Forelimb muscle (tissue), 1 donor: ENCODE measurements at places on chromosomes 6 and 20. TPM values are rescaled to one million over a fixed set of nuclear protein-coding genes. Genes with fewer than 3 reads are reported as not detected.

The DCDC2 gene
- polyA plus RNA-seq: 0.06 TPM

The ADGRF4 gene
- not detected for polyA plus RNA-seq

The LPA gene
- not detected for polyA plus RNA-seq

The RPS21 gene
- 1,316 TPM for polyA plus RNA-seq

The SCRT2 gene
- polyA plus RNA-seq: not detected

The SNAI1 gene
- 10.7 TPM for polyA plus RNA-seq

The IL20RA gene
- 30.6 TPM for polyA plus RNA-seq

DNA sequence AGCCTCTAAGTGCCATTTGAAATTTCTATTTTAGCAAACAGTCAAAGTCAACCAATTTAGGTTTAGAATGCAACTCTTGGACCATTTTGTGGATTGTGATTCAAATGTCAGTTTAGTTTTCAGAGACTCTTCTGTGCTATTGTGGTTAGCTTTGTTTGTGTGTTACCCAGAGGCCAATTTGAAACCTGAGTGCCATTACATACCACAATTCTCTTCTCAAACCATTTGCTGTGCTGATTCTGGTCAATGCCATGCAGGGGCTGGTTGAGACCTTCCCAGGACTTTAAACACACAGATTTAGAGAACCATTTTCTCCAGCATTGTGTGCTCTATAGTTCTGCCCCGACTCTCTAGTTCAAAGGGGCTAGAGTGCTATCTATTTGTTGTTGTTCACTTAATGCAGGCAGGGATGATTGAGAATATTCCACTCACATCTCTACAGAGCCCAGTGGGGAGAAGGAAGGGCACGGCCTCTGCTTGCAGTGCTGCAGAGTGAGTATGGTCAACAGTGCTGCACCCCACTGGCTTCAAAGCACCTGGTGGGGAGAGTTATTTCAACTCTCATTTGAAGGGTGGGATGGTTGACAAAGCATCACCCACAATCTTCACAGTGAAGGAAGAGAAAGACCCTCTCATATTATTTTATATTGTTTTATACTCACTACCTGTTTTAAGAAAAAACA lies 738.2 kb downstream of the COL12A1 start:
- DNase-seq: no peak

GRCh38 chr6:90149280-90149679 lies 147.4 kb downstream of the BACH2 start:
- no peak for DNase-seq

- DNase-seq: no peak
These were observed at the start of gene PLEKHG1 for GRCh38 chr6:150599199-150600009. PLEKHG1 (plus strand) TSS chr6:150599885; CDS start chr6:150733682, 133,797 bp downstream.

DNA sequence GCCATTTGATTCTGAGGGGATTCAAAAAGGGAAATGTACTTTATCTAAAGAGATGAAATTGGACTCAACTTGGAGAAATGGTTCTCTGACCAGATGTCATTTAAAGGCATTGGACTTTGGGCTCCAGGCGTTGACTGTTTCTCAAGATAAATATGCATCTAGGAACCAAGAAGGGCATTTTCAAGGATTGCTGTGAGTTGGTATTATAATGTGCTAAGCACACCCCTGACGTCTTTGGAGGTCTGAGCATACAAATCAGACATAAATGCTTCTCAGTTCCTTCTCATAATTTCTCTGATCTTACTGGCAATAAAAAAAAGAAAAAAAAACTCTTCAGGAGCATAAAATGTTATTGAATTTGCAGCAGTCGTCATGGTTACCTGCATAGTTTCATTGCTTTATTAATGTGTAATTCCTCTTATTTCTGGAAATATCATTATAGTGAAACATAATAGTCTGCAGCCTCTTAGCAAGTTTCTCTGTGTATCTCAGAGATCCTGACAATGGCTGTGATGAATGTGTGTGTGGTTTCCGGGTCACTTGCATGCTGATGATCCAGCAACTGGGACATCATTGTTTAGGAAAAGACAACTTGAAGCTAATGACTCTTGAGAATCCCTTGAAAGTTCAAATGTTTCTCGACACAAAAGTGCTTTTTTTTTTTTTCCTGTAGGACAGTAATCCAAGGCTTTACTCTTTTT lies 136.0 kb downstream of the AIG1 start:
- no peak for DNase-seq

DNA sequence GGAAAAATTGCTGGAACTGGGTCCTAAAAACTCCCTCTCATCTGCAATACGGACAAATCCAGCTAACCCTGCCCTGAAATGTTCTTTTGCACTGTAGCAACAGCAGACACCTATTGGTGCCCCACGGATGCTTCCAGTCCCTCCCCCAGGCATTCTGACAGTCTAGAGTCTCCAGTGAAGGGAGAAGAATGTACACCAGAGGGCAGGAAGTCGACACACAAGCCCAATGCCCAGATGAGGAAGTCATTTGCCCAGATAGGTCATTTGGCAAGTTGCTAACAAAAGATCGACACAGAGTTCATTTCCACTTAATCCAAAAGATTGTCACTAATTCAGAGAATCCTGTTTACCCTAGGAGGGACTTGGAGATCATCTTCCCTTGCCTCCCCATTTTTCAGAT lies 293.0 kb upstream of the PRDM1 start:
- no peak for DNase-seq

- DNase-seq: no peak
These were observed 909.2 kb downstream of the EPHA7 start for GRCh38 chr6:92510137-92510536.

DNA sequence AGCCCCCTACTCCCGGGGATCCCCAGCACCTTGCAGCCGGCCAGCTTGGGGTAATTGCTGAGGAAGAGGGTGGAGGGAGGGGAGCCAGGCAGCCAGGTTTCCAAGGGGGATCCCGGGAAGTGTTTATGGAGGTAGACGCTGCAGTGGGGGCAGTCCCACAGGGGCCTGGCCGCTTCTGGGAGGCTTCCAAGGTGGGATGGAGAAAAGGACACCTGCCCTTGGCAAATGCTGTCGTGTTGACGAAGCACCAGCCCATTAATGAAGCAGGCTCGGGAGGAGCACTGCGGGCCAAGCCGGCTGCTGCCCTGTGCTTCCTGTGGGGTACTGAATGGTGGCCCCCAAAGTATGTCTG lies 82.4 kb downstream of the TMEM242 start:
- no peak for DNase-seq

DNA sequence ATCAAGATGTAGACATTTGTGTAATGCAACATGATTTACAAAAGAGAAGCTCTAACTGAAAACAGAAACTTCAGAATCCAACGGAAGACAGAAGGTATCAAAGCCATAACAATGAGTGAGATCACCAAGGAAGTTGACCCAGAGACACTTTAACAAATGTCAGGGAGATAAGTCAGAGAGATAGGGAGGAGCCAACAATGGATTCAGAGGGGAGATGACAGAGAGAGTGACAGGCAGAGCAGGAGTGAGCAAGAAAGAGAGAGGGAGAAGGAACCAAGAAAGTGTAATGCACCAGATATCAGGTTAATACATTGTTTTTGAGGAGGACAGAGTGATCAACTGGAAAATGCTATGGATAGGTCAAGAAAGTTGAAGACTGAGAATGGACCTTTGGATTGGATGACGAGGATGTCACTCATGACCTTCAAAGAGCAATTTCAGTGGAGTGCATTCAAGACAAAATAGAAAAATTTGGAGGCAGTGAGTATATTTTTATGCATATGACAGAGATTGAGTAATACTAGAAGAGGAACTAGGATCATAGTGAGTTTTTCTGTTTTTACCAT lies 86.6 kb downstream of the TRDN start:
- no peak for DNase-seq

- DNase-seq: no peak
These were observed 45.9 kb upstream of the PLN start for GRCh38 chr6:118502169-118502568.

DNA sequence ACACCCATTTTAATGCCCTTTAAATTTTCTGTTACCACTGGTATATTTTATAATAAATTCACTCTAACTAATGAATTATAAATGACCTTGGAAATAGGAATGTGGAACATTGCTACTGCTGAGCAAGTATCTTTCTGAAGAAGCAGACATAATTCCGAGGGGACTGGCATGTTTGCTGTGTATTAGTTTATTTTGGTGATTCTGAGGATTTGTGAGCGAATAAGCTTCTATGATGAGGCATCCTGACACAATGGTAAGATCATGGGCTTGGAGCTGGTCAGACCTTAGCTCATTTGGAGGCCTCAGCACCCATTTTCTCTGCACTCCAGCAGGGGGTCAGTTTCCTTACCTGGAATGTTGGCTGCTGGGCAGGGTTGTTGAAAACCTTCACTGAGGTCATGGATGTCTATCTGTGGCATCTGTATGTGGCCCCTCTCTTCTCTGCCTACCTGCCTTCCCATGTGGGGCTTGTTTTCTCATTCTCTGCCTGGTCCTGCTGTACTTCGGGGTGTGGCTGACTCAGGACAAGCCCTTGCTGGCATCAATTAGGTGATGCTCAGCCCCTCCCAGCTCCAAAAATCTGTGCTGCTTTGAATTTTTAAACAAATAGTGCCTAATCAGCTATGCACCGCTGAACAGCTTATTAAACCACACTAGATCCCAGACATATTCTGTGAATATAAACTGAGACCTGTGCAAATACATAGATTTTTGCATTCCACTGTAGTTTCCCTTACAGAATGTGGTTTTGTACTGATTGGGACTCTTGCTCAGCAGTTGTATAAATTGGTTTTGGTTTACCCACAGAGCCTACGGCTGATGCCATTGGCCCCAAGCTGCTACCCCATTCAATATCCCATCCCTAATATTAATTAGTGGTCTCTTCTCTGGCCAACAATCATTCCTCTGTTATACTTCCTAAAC lies 10.7 kb downstream of the ARID1B start:
- no peak for DNase-seq

- DNase-seq: no peak
These were observed 7.7 kb upstream of the SCP2D1 start for GRCh38 chr20:18805881-18806280.

DNA sequence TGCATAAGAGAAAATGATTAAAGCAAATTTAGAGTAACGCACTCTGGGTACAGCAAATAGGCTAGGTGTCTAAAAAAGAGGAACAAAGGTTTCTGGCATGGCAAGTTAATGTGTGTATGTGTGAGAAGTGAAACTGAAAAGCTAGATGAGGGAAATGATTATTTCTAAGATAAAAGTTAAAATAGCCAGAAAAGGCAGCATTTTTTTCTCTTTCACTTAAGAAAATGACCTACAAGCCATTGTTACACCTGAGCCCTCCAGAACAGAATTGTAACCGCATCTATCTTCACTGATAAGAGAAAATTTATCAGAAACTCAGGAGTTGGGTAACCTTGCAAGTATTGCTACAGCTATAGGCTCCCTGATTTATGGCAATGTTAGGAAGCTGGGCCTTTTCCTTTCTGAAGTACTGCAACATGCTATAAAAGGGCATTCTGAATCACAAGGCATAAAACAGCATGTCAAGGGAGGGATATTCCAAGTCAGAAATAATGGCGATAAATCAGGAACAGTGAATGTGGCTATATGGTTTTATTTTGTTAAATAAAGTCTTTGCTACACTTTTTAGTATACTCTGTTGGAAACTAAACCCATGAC lies 395.3 kb downstream of the TBC1D32 start:
- no peak for DNase-seq

- no peak for DNase-seq
These were observed 8.6 kb downstream of the ULBP2 start for GRCh38 chr6:149950423-149950822.

GRCh38 chr6:54958446-54958845 lies 111.9 kb downstream of the FAM83B start:
- no peak for DNase-seq
